Fibroblast of skin of abdomen (primary cell): ENCODE measurements at places on chromosomes 16 and 17.

- DNase-seq: peak; percentile 74
Measured at GRCh38 chr17:61338000-61338798, 61.4 kb upstream of the TBX2 start.

- no peak for DNase-seq
Measured at GRCh38 chr17:59377410-59377809, 46.0 kb downstream of the YPEL2 start.

GRCh38 chr16:19968891-19969683 lies 84.4 kb upstream of the GPRC5B start:
- DNase-seq: no peak

DNA sequence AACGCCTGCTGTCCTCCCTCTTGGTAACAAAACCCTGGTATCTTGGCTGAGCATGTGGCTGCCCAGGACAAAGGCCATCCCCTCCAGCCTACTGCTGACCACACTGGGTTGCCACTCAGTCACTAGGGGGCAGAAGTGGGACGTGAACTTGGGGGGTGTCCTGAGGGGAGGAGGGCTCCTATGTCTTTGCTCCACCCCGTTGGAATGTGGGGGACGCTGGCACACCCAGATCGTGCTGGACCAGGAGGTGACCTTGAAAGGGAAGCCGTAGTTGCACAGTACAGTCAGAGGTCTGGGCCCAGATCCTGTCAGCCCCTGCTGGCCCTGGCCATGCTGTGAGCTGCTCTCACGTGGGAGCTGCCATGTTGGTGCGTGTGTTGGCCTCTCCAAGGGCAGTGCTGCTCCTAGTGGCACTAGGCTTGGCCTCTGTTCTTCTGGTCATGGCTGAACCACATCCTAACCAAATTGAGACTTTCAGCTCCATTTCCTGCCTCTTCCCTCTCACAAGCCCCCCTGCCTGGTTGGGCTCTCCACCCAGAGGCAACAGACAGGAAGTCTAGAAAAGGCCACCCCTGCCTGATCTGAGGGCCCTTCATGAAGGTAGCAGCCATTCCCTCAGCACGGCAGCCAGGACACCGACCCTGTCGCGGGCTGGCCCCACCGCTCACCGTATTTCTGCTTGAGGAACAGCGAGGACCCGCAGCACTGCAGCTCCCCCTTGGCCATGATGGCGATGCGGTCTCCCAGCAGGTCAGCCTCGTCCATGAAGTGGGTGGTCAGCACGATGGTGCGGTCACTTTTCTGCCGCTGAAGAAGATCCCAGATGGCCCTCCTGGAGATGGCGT lies 29.0 kb upstream of the RNPS1 start:
- peak; percentile 4 for DNase-seq

- no peak for DNase-seq
Measured at GRCh38 chr16:17447101-17447569, 23.6 kb downstream of the XYLT1 start.

DNA sequence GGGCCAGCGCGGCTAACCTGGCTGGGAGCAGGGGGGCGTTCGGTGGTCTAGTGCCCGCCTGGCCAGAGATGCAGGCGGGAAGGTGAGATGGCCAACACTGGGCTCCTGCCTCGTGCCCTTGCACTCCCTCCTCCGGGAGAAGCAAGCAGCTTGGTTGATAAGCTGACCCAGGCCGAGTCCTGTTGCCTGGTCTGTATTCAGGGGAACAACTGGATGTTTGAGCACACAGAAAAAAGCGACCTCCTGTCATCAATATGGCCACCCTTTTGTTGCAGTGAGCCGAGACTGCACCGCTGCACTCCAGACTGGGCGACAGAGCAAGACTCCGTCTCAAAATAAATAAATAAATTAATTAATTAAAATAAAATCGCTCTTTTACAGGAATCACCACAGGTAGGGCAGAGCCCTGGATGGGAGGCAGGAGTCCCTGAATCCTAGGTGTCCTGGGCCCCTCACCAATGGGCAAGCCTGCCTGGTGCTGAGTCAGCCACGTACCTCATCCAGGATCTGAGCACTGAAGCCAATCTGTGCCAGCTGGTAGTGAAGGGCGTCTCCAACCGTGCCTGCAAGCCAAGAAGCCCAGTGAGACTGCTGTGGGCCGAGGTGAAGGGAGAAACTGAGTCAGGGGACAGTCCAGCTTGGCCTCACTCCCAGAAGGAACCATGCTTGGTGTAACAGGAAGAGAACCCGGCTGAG lies 31.8 kb downstream of the HASPIN start:
- DNase-seq: no peak

GRCh38 chr16:20404637-20405036 lies at the start of gene PDILT:
PDILT (minus strand) TSS chr16:20404737; CDS start chr16:20399300, 5,437 bp downstream.
- no peak for DNase-seq

DNA sequence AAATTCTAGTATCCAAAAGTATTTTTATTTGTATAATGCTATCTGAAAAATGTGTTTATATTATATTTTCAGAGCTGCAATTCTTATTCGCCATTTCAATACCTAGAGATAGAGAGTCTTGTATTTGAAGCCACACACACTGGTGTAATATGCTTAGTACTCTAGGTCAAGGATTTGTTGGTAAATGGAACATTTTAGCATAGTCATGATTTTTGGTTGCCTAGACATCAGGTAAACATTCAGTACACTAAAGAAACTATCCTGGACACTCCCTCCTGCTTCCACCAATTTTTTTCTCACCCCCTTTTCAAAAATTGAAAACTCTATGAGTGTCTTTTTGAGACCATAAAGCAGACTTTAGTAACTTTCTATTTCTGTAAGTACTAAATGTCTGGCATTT lies 20.8 kb downstream of the ABHD15 start:
- DNase-seq: no peak

- no peak for DNase-seq
Measured at GRCh38 chr17:41967141-41967920, 736 bp downstream of the CNP start.

DNA sequence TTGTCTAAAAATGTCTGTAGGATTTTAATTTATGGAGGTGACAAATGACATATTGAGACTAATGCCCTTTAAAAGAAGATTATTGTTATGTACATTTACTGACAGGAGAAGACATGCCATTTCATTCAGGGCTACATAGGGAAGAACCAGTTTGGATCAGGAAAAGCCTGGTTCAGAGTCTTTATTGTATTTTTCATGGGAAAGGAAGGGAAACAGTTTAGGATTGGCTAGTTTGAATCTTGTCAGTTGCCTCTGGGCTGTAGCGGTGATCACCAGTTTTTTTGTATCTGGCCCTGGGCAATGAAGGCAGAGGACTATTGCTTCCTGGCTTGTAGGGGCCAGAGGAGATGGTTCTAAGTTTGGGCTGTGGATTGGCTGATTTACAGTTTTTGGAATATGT lies 31.8 kb downstream of the NSRP1 start:
- DNase-seq: no peak

DNA sequence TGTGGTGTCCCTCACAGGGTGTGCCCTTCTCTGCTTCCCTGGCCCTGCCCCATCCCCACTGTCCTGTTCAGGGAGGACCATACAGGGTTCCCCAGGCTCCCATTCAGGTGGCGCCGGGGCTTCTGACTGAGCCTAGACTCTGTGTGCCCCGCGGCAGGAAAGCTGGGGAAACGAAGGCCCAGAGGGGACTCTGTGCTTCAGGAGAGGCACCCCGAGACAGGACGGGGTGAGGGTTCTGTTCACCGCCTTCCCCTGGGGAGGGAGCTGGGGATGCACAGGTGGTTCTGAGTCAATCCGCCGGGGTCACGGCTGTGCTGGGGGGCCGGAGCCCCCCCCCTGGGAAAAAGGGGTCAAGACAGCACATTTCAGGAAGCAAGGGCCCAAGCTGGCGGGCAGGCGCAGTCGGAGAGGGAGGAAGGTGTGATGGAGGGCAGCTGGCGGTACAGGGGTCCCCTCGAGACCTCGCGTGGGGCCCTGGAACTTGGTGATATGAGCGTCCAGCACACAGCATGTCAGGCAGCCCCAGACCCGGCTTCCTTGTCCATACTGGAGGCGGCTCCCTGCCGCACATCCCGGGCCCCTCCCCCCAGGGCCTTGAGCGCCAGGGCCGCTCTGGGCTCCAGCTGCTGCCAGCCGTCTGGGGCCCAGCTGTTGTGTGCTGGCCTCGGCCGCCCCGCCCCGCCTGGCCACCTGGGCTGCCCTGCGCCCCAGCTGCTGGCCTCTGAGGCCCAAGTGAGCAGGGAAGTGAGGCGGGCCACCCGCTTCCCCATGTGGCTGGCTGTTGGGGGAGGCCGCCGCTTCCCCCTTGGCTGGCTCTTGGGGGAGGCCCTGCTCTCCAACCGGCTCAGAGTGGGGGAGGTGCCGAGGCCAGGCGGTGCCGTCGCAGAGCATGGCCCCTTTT lies 5.6 kb upstream of the NOTUM start:
- peak; percentile 44 for DNase-seq

GRCh38 chr16:80489173-80489572 lies 51.6 kb upstream of the DYNLRB2 start:
- no peak for DNase-seq

- peak; percentile 99 for DNase-seq
Measured at GRCh38 chr17:13114601-13115031, 96.8 kb upstream of the ELAC2 start.

DNA sequence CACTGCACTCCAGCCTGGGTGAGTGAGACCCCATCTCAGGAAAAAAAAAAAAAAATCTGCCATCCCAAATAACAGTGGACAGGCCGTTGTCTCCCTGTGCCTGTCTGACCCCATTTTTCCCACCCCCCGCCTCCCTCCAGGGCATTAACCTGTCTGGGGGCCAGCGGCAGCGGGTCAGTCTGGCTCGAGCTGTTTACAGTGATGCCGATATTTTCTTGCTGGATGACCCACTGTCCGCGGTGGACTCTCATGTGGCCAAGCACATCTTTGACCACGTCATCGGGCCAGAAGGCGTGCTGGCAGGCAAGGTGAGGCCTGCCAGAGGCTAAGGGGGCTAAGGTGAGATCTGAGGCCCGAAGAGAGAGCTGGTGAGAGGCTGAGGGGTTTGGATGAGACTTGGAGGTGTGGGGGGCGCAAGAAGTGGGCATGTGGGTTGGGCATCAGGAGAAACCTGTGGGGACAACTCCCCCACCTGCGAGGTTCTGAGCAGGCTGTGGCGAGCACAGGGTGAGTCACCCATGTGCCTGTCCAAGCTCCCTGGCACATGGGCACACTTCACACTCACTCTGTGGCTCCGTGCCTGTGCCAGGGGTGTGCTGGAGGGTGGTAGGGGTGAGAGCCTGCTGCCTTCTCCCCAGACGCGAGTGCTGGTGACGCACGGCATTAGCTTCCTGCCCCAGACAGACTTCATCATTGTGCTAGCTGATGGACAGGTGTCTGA lies 34.7 kb downstream of the ANKRD40 start:
- no peak for DNase-seq

- no peak for DNase-seq
Measured at GRCh38 chr16:290015-290680, 7.2 kb downstream of the PDIA2 start.

- DNase-seq: peak; percentile 18
Measured at GRCh38 chr17:45702666-45703266, 81.4 kb upstream of the CRHR1 start.

GRCh38 chr16:49827805-49828438 lies 28.0 kb downstream of the ZNF423 start:
- no peak for DNase-seq

GRCh38 chr17:44376124-44376523 lies 12.5 kb upstream of the FAM171A2 start:
- no peak for DNase-seq

DNA sequence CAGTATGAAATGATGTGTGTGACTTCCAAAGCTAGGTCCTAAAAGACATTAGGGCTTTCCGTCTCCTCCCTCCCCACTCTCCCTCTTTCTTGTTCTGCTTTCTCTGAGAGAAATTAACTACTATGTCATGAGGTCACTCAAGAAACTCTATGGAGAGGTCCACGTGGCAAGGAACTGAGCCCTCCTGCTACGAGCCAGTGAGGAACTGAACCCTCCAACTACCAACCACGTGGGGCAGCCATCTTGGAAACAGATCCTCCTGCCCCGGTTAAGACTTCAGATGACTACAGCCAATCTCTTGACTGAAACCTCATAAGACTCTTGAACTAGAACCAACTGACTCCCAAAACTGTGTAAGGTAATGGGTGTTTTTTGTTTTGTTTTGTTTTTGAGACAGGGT lies 4.2 kb upstream of the ALOX15 start:
- DNase-seq: no peak

- peak; percentile 63 for DNase-seq
Measured at GRCh38 chr16:19114359-19115147, 789 bp downstream of the ITPRIPL2 start.

GRCh38 chr16:83727018-83727417 lies 80.8 kb upstream of the HSBP1 start:
- no peak for DNase-seq

- no peak for DNase-seq
Measured at GRCh38 chr17:38547444-38547843, 58.3 kb downstream of the SRCIN1 start.

DNA sequence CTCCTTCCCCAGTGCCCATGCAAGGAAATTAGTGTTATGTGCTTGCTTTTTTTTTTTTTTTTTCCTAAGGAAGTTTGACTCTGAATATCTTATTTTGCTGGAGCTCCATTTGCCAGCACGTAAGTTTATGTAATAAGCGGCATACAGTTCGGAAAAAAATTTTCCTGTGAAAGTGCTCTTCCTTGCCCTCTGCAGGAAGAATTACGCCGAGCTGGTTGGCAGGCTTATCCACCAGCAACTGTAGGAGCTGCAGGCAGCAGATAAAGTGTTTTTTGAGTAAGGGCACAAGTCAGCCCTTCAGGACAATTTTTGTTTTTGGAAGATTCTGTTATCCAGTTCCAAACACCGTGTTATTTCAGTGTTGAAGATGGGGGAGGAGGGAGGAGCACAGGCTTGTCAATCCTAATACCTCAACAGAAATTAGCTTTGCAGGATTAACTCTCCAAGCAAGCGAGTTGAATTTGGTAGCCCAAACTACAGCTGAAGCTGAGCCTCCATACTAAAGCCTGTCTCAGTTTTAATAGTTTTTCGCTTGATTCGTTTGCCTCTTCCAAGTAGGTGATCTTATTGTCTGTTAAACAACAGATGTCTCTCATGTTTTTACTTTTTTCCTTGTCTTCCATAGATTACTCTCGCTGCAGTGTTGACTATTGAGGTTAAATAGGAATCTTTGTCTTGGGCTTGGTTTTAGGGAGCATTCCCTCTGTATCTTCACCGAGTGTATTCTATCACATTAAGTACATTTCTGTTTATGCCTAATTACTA lies 1.1 kb downstream of the SPECC1 start:
- DNase-seq: peak; percentile 37

GRCh38 chr16:67199011-67199807 lies at the start of gene ELMO3:
ELMO3 (plus strand) TSS chr16:67199131; CDS start chr16:67199327, 196 bp downstream.
- DNase-seq: no peak

GRCh38 chr16:63652091-63652490 lies 1469.8 kb downstream of the CDH11 start:
- DNase-seq: no peak

- DNase-seq: no peak
Measured at GRCh38 chr17:76008630-76009425, 8.2 kb downstream of the CDK3 start.
